Activated CD4-positive, CD25-positive, alpha-beta regulatory T cell (primary cell): ENCODE measurements at places on chromosomes 1 and 21.

- DNase-seq: no peak
These were observed 50.2 kb downstream of the ST3GAL3 start for GRCh38 chr1:43757343-43758053.

GRCh38 chr21:45370575-45370974 is 34.4 kb upstream of the COL18A1 start:
- no peak for DNase-seq

- no peak for DNase-seq
These were observed 11.7 kb downstream of the EVA1C start for GRCh38 chr21:32424191-32424535.

DNA sequence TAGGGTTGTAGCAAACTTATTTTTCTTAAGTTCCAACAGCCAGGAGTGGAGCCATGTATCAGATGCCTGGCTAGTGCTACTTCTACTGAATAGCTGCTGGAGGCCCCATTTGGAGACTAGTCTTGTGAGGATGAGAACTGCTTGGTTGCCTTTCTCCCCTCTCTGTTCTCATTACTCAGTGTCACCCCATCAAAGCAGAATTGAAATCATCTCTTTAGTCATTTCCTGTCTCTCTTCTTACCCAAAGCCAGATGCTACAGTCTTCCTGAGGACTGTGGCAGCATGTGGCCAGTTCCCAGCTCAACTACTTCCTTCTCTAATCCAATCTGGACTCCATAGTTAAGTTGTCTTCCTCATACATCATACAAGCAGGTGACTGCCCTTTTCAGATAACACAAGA is 197.5 kb downstream of the BRINP2 start:
- DNase-seq: no peak

GRCh38 chr1:235018161-235018560 is 110.5 kb downstream of the TOMM20 start:
- DNase-seq: no peak

DNA sequence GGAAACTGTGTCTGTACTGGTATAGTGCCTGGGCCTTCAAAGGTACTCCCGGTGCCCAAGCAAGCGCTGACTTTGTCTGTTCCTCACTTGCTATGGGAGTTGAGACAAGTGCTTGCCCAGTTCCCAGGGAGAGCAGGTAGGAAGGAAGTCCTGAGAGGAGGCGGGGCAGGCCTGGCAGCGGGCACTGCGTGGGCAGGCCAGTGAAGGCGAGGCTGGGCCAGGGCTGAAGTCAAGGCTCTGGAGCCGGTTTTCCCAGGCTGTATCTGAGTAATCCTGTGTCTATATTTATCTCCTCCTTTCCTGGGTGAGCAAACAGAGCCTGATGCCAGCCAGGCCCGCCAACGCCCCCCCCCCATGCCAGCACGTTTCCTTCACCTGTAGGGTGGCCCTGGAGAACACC is 15.9 kb upstream of the EDN2 start:
- no peak for DNase-seq

- no peak for DNase-seq
These were observed 75.7 kb upstream of the PKN2 start for GRCh38 chr1:88608139-88608943.

- no peak for DNase-seq
These were observed 3.4 kb downstream of the FAM43B start for GRCh38 chr1:20555758-20556120.

- DNase-seq: no peak
These were observed 723 bp upstream of the GNAI3 start for GRCh38 chr1:109547463-109548320.

GRCh38 chr1:214857716-214858115 is 224.8 kb upstream of the KCNK2 start:
- no peak for DNase-seq

DNA sequence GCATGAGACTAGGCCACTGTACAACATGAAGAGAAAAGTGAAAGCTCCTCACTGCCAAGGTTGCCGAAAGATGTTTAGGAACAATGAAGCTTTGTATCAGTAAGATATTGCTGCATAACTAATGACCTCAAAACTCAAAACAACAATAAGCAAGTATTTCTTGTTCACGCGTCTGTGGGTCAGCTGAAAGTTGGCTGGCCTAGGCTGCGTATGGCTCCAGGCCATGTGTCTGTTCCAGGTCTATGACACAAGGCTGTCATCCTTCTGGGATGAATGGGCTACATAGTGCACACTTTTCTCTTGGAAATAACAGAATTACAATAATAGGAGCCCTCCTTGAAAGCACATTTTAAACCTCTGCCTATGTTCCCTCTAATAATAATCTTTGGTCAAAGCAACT is 515.9 kb downstream of the PLPP3 start:
- DNase-seq: no peak

- no peak for DNase-seq
These were observed 12.0 kb upstream of the WNT3A start for GRCh38 chr1:227994632-227995300.

GRCh38 chr1:157512036-157512969 is 40.0 kb downstream of the FCRL5 start:
- DNase-seq: no peak

GRCh38 chr1:26580116-26580515 is 50.6 kb downstream of the RPS6KA1 start:
- no peak for DNase-seq

- DNase-seq: no peak
These were observed 205.0 kb downstream of the HMCN1 start for GRCh38 chr1:185939142-185939541.

- no peak for DNase-seq
These were observed 119.2 kb downstream of the ETS2 start for GRCh38 chr21:38924954-38925353.

DNA sequence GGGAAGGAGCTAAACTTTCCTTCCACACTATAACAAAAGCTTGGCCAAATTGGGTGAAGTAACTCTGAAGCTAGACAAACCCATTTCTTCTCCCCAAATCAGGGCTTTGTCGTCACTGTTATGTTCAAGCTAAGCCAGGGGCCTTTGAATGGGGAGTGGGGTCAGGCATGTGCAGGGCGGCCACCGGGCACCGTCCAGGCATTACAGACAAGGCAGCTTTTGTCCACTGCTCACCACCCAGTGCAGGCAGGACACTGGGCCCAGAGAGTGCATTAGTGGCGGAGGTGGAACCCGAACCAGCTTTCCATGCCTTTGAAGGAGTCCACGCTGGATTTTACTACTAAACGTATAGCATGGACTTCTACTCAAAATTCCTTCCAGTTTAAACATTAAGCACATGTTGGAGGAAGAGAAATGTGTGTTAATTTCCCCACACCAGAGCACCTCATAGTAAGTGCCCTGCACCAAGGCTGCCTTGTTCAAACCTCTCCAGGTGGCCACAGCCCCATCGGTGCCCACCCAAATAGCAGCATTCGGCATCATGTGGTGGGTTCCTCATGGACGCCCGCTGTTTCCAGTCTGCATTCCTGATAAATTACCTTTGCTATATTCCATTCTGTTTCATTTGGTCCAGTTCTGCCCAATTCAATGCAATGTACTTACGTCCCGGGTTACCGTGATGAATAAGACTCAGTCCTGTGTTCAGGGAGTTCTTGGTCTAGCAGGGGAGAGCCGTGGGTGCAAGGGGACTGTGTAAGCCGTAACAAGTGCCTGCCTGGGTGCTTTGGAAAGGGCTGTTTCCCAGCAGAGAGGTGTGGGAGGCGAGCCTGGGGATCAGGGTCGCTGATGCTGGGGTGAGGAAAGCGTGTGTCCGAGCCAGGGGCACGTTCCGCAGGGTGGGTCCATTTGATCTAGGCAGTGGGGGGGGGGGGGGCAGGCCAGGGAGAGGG is 1.6 kb downstream of the UBASH3A start:
- DNase-seq: no peak

DNA sequence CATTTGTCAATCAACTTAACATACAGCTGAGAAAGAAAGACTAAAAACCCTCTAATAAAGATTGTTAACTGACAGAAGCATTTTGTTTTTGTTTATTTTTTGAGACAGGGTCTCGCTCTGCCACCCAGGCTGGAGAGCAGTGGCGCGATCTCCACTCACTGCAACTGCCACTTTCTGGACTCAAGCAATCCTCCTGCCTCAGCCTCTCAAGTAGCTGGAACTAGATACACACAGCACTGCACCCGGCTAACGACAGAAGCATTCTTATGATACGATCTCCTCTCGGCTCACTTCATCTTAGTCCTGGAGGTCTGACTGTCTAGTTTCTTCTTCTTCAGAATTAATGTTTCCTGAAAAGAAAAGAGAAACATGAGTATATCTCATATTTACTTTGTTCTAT is 23.5 kb downstream of the RSPH1 start:
- DNase-seq: no peak

DNA sequence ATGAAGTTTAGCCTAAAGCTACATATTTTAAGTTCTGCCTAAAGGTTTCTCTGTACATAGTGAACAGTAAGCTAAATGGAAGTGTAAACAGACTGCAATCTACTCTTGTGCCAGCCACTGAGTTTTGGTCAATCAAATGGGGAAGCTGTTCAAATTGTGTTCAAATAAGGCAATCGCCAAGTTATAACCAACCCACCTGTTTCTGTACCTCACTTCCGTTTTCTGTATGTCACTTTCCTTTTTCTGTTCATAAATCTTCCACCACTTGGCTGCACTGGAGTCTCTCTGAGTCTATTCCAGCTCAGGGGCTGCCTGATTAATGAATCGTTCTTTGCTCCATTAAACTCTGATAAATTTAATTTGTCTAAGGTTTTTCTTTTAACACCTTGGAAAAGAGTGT is 10.8 kb upstream of the THEM4 start:
- no peak for DNase-seq

DNA sequence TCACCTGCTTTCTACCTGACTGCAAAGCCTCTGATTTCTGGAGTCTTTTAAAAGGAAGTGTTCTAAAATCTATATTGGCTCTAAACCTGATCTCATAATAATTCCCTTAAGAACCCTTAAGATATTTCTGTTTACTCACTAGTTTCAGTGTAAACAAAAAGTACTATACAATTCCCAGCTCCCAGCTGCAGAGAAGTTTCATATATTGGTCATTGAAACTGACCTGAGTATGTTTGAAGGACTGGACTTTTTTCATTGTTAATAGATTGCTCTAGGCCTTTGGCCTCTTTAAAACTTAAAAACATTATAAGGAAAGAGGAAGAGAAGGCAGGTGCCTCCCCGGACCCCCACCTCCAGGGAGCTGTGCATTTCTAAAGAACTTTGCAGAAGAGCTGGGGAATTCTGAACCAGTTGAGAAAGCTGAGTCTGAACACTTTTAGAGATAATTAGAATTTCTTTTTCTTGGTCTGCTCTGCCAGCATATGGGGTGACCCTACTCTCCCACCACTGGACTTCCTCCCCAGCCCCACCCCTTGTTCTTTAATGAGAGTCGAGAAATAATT is 23.7 kb downstream of the CLIC6 start:
- no peak for DNase-seq

- no peak for DNase-seq
These were observed 170.0 kb upstream of the KCTD3 start for GRCh38 chr1:215397106-215397505.

- no peak for DNase-seq
These were observed 54.8 kb downstream of the RUNX3 start for GRCh38 chr1:24875257-24875656.

DNA sequence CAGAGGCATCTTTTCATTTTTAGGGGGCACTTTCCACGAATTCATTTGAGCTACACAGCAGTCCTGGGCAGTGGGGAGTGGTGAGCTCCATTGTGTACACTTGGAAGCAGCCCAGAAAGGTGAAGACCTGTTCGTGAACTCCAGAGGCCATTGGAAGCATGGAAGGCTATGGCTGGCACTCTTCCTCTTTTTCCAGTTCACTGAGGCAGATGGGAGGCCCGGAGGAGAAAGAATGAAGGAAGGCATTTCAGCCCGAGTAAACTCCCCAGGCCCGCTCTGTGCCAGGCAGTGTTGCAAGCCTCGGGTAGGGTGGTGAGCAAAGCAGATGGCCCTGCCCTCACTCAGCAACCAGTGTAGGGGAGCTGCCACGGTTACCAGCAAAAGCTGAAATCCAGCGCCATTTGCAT is 673 bp upstream of the DHCR24 start:
- no peak for DNase-seq

- no peak for DNase-seq
These were observed 93.0 kb downstream of the ZBTB18 start for GRCh38 chr1:244144053-244144452.

DNA sequence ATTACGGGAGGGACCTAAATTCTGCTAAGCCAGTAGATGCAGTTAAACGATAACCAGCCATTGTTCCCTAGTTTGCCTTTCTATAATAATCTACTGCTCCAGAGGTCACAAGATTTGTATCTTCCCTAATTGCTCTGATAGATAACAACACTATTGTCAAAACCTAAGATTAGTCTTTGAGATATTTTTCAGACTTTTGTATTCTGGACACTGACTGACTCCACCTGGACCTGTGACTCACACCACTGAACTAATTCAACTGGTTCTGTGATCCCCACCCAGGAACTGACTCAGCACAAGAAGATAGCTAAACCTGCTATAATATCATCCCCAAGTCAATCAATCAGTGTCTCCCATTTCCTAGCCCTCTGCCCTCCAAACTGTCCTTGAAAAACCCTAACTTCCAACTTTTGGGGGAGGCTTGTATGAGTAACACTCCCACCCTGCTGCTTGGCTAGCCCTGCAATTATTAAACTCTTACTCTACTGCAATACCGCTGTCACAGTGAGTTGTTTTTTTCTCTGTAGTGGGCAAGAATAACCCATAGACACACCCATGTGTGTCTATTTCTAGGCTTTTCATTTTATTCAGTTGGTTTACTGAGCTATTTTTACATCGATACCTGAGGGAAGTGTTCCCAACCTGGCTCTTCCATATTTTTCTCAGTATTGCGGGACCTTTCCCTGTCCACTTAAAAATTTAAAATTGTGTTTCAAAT is 11.2 kb downstream of the KIFAP3 start:
- no peak for DNase-seq

- no peak for DNase-seq
These were observed 7.6 kb downstream of the DNMT3L start for GRCh38 chr21:44253832-44254710.

- no peak for DNase-seq
These were observed 17.5 kb downstream of the VASH2 start for GRCh38 chr1:212967801-212968200.
